Left lung (tissue), 14 donors: ENCODE measurements at places on chromosomes 1 and 21. TPM values are rescaled to one million over a fixed set of nuclear protein-coding genes. Genes with fewer than 3 reads are reported as not detected.

The C1orf116 gene
- 58.5 TPM for polyA plus RNA-seq

The SPATA45 gene
- polyA plus RNA-seq, result 0.67 TPM

The NAV1 gene
- 25.5 TPM for polyA plus RNA-seq

The PBXIP1 gene
- polyA plus RNA-seq, result 84.4 TPM

The CFHR4 gene
- polyA plus RNA-seq, result not detected

The C1orf141 gene
- 2.3 TPM for polyA plus RNA-seq

The ITSN1 gene
- polyA plus RNA-seq, result 50.4 TPM

The OR6K3 gene
- polyA plus RNA-seq, result 0.10 TPM

The S100A1 gene
- 1.8 TPM for polyA plus RNA-seq

DNA sequence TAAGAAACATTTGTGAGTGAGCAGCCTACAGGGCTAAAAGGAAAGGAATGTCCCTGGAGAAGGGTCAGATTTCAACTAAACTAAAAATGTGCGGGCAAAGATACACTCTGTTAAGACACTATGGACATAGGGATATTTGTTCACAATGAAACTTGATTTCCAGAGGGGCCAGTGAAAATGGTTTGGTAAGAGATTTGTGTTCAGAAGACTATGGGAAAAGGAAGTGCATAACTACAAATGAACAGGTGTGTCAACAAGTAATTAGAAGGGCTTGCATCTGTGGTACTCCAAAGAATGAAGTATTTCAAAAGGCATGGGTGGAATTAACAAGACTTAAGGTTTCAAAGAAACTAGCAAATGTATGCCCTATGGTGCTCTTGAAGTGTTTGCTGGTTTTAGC, 60.4 kb downstream of the NME7 start:
- H3K4me3 ChIP-seq, result no peak overlapping the region
- no peaks in the 10 kb centered on the region for H3K36me3 ChIP-seq
- no peaks in the 10 kb centered on the region for H3K4me1 ChIP-seq
- H3K27ac ChIP-seq, result no peak overlapping the region

GRCh38 chr1:77499466-77499865, 183.0 kb downstream of the ZZZ3 start:
- no peak overlapping the region for H3K27ac ChIP-seq
- H3K27me3 ChIP-seq, result no peaks in the 10 kb centered on the region
- H3K4me3 ChIP-seq, result no peak overlapping the region
- no peaks in the 10 kb centered on the region for H3K4me1 ChIP-seq
- H3K36me3 ChIP-seq, result no peaks in the 10 kb centered on the region
- DNase-seq, result no peak

DNA sequence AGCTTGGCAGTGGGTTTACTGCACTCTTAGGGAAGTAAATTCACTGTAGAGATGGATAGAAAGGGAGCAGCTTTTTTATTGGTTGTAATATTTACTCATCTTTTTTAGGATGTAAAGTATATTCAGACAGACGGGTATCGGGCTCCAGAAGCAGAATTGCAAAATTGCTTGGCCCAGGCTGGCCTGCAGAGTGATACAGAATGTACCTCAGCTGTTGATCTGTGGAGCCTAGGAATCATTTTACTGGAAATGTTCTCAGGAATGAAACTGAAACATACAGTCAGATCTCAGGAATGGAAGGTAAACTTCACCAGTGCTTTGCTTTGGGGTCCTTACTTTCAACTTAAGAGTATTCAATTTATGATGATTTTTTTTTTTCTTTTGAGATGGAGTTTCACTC, 3.2 kb downstream of the UHMK1 start:
- H3K4me3 ChIP-seq, result no peak overlapping the region
- peaks cover 12% of the 10 kb centered on the region for H3K4me1 ChIP-seq
- H3K36me3 ChIP-seq, result peaks cover 59% of the 10 kb centered on the region
- no peak overlapping the region for H3K27ac ChIP-seq
- DNase-seq, result no peak
- H3K27me3 ChIP-seq, result no peaks in the 10 kb centered on the region

DNA sequence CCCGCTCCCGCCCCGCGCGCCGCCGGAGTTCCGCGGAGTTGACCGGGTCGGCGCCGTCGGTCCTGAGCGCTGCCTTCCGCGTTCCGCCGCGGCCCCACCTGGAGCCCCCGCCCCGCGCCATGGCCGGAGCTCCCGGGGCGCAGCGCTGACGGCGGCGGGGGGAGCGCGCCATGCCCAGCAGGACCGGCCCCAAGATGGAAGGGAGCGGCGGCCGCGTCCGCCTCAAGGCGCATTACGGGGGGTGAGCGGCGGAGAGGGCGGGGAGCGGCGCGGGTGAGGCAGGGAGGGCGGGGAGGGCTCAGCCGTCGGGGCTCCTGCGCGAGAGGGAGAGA, 216 bp downstream of the PRKCZ start:
- peaks cover 20% of the 10 kb centered on the region for H3K27me3 ChIP-seq
- no peaks in the 10 kb centered on the region for H3K36me3 ChIP-seq
- no peak for DNase-seq
- peaks cover 6% of the 10 kb centered on the region for H3K4me1 ChIP-seq
- H3K27ac ChIP-seq, result peak overlapping the region; percentile 63
- peak overlapping the region; percentile 62 for H3K4me3 ChIP-seq

DNA sequence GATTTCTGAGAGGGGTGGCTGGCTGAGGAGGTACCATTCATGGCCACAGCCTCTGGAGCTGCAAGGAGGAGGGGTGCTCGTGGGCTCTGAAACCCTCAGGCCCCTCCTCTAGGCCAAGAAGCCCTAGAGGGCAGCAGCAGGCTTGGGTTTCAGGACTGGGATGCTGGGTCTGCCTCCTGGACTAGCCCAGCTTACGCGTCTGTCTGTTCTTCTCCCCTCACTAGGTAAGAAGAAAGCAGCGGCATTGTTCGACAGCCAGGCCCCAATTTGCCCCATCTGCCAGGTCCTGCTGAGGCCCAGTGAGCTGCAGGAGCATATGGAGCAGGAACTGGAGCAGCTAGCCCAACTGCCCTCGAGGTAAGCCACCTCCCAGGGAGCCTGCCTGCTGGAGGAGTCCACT, 60.3 kb downstream of the TMEM53 start:
- no peak overlapping the region for H3K27ac ChIP-seq
- no peak for DNase-seq

GRCh38 chr1:46812996-46813857, 14.4 kb downstream of the CYP4B1 start:
- H3K27me3 ChIP-seq, result no peaks in the 10 kb centered on the region
- H3K4me3 ChIP-seq, result no peak overlapping the region
- DNase-seq, result no peak
- no peaks in the 10 kb centered on the region for H3K4me1 ChIP-seq
- no peaks in the 10 kb centered on the region for H3K36me3 ChIP-seq
- H3K27ac ChIP-seq, result no peak overlapping the region

GRCh38 chr1:2644171-2644570, 11.4 kb upstream of the MMEL1 start:
- H3K4me1 ChIP-seq, result peaks cover 19% of the 10 kb centered on the region
- H3K27ac ChIP-seq, result no peak overlapping the region
- DNase-seq, result no peak
- H3K36me3 ChIP-seq, result no peaks in the 10 kb centered on the region

DNA sequence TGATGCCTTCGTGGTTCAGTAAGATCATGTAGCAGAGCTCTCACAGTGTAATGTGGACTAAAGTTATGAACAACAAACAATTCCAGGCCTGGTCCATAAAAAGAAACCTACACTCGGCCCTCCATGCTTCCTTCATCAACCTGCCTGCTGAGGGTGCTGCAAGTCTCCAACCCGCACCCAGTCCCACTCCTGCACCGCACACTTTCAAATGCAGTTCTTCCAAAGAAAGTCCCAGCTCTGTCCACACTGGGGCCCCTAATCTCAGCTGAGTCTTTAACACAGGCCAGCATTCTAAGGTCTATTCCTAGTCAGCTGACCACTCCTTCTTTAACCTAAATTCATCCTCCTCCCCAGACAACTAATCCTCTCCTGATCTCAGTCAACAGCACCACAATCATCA, 71.5 kb upstream of the NR5A2 start:
- no peaks in the 10 kb centered on the region for H3K27me3 ChIP-seq
- no peaks in the 10 kb centered on the region for H3K36me3 ChIP-seq
- H3K27ac ChIP-seq, result no peak overlapping the region
- H3K4me1 ChIP-seq, result no peaks in the 10 kb centered on the region
- DNase-seq, result no peak
- no peak overlapping the region for H3K4me3 ChIP-seq

DNA sequence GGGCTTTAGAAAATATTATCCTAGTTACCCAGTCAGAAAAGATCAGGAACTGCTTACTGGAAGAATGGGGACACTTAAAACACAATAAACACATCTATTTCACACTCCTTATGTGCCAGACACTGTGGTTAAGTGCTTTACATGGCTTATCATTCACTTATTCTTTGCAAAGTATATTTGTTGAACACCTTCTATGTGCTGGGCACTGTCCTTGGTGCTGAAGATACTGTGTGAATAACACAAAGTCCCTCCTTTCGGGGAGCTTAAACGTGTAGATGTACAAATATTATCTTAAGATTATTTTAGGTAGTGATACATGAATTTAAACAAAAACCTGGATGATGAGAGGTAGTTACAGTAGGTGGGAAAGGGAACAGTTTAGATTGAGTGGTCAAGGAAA, 169.3 kb downstream of the ST6GALNAC5 start:
- no peak overlapping the region for H3K4me3 ChIP-seq
- H3K36me3 ChIP-seq, result no peaks in the 10 kb centered on the region
- no peak overlapping the region for H3K27ac ChIP-seq
- H3K4me1 ChIP-seq, result no peaks in the 10 kb centered on the region

- H3K36me3 ChIP-seq, result no peaks in the 10 kb centered on the region
- no peaks in the 10 kb centered on the region for H3K27me3 ChIP-seq
- DNase-seq, result no peak
- no peak overlapping the region for H3K4me3 ChIP-seq
Observed at GRCh38 chr1:175094626-175095025, 27.0 kb downstream of the TNN start.

DNA sequence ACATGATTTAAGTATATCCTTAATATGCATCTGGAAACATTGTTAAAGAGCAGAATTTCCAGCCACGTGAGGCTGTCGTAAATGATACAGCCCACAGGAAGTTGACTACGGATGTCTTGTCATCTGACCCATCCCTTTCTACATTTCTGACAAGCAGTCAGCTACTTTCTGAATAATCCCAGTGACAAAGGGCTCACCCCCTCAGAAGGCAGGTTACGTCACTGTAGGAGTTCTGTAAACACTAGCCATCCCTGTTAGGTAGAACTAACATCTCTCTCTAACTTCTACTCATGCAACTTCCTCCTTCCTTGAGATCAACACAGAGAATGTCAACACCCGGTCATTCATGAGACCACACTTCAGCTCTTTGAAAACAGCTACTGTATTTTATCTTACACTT, 259.2 kb downstream of the GREM2 start:
- H3K4me1 ChIP-seq, result no peaks in the 10 kb centered on the region
- H3K27ac ChIP-seq, result no peak overlapping the region
- H3K36me3 ChIP-seq, result no peaks in the 10 kb centered on the region

- DNase-seq, result no peak
- H3K27me3 ChIP-seq, result no peaks in the 10 kb centered on the region
- no peaks in the 10 kb centered on the region for H3K4me1 ChIP-seq
- H3K4me3 ChIP-seq, result no peak overlapping the region
- no peaks in the 10 kb centered on the region for H3K36me3 ChIP-seq
Observed at GRCh38 chr21:16455526-16455925, 725.7 kb downstream of the USP25 start.

- H3K36me3 ChIP-seq, result no peaks in the 10 kb centered on the region
- no peak for DNase-seq
- no peaks in the 10 kb centered on the region for H3K27me3 ChIP-seq
- H3K4me3 ChIP-seq, result no peak overlapping the region
- no peaks in the 10 kb centered on the region for H3K4me1 ChIP-seq
Observed at GRCh38 chr1:109151146-109151990, 37.5 kb downstream of the ELAPOR1 start.

GRCh38 chr1:205943245-205943644, at the start of gene SLC26A9:
Gene SLC26A9 (minus strand): TSS chr1:205943456. CDS start chr1:205935820, 7,636 bp downstream.
- H3K4me1 ChIP-seq, result no peaks in the 10 kb centered on the region
- H3K27me3 ChIP-seq, result no peaks in the 10 kb centered on the region
- H3K4me3 ChIP-seq, result peak within 1 kb of the TSS; percentile 1
- no peaks in the 10 kb centered on the region for H3K36me3 ChIP-seq
- no peak for DNase-seq

- H3K36me3 ChIP-seq, result no peaks in the 10 kb centered on the region
- H3K27ac ChIP-seq, result peak overlapping the region; percentile 28
- no peak for DNase-seq
- H3K4me1 ChIP-seq, result no peaks in the 10 kb centered on the region
Observed at GRCh38 chr1:9990944-9991343, 6.1 kb upstream of the RBP7 start.

DNA sequence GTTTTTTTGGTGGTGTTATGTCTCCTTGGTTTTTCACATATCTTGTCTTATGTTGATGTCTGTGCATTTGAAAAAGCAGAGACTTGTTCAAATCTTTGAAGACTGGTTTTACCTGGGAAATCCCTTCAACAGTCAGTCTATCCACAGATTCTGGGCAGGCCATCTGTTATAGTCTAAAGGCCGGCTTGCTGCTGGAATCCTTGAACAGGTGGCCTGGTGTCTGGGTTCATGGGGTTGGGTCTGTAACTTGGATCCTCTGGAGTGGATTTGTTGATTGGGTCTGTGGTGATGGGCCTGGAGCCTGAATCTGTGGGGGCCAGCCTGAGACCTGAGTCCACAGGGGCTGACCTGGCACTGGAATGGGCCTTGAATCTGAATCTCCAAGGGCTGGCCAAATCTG, 12.2 kb downstream of the LORICRIN start:
- no peaks in the 10 kb centered on the region for H3K4me1 ChIP-seq
- H3K27me3 ChIP-seq, result peaks cover 3% of the 10 kb centered on the region
- no peaks in the 10 kb centered on the region for H3K36me3 ChIP-seq
- H3K27ac ChIP-seq, result no peak overlapping the region
- no peak overlapping the region for H3K4me3 ChIP-seq
- no peak for DNase-seq

- no peak for DNase-seq
- no peaks in the 10 kb centered on the region for H3K36me3 ChIP-seq
- no peaks in the 10 kb centered on the region for H3K4me1 ChIP-seq
- H3K4me3 ChIP-seq, result no peak overlapping the region
Observed at GRCh38 chr1:67496329-67496728, 66.1 kb upstream of the SERBP1 start.

DNA sequence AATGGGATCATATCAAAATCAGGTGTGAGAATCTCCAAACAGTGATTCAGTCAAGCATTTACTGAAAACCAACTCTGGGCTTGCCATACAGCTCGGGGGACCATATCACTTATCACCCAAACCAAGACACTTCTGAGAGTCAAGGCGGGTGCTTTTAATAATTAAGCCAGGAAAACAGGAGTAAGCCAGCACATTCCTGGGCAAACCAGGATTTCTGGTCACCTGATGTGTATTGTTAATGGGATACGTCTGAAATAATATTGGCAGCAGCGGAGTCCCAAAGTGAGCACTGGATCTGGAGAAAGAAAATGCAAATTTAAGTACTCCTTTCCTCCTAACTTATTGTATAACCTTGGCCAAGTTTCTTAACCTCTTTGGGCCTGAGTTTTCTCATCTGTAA, 17.6 kb downstream of the OSCP1 start:
- no peaks in the 10 kb centered on the region for H3K4me1 ChIP-seq
- no peak overlapping the region for H3K27ac ChIP-seq
- H3K36me3 ChIP-seq, result no peaks in the 10 kb centered on the region
- DNase-seq, result no peak
- H3K4me3 ChIP-seq, result no peak overlapping the region
- H3K27me3 ChIP-seq, result no peaks in the 10 kb centered on the region

GRCh38 chr1:244102468-244102867, 51.4 kb downstream of the ZBTB18 start:
- H3K27ac ChIP-seq, result no peak overlapping the region
- H3K4me3 ChIP-seq, result no peak overlapping the region
- DNase-seq, result no peak
- no peaks in the 10 kb centered on the region for H3K4me1 ChIP-seq
